Kidney glomerular epithelial cell (primary cell): ENCODE measurements at places on chromosomes 6 and 20.

DNA sequence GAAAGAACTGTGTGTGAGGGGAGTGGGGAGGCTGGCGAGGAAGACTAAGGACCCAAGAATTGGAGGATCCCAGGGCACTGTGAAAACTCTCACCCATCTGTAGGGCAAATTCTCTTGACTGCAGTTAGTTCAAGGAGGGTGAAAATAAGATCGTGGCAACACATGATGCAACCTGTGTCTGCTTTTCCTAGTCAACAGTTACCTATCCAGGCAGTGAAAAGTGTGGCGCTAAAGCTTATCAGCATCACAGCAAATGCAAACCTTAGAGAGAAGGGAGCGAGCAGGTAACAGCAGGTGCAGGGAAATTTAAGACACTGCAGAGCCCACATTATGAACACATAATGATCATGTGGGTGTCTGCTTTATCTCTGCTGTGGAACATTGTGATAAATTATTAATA lies 97.7 kb upstream of the SGK1 start:
- no peak for DNase-seq

DNA sequence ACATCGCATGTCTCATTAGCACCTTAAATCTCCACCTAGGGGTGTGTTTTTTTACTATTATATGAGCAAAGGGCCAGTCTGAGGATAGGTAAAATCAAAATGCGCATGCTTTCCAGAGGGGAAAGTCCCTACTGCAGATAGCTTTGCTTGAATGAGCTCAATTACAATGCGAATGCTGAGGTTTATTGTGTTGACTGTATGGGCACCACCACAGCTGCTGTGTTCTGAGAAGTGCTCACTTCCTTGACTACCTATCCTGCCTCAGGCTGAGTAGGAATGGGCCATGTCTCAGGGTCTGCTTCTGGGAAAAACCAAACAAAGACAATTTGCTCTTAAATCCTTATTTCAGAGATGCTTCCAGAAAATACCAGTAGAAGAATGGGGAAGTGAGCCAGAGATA lies 36.6 kb downstream of the MOCS1 start:
- peak; percentile 38 for DNase-seq

DNA sequence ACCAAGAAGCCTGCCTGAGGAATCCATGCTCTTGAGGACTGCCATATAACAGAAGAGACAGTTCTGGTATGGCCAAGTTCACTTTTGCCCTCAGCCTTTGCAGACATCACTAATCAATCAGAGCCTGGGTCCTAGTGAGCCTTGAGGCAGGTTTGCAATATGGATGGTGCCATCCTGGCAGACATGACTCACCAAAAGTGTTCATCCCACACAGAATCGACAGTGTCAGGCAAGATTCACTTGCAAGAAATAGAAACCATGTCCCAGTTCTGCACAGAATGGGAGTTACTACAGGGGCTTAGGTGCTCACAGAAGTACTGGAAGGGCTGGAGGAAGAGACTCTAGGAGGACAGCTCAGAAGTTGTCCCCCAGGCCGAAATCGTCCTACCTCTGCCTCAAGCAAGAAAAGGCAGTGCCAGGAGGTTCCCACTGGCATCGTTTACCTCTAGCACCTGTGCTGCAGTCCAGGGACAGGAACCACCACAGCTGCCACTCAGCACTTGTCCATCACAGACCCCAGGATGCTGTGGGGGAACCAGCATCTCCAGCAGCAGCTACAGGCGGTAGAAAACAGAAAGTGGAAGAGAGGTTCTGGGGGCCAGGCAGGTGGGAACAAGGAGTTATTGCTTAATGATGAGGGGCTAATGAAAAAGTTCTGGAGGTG lies 42.6 kb upstream of the PHACTR3 start:
- DNase-seq: no peak

DNA sequence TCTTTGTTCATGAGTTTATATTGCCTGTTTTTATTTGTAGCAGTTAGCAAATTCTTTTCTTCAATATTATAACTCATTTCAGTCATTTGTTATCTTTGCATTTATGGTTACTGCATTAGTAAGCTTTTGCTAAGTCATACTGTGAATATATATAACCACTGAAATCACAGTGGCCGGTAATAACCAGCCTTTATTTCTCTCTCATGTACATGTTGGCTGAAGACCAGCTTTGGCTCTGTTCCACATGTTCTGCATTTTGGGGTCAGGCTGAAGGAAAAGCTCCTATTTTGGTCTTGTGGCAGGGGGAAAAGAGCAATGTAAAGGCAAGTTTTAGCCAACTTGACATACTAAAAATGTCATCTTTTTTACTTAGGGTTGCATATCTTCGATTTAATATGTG lies 276.3 kb downstream of the BCKDHB start:
- DNase-seq: no peak

GRCh38 chr20:63449025-63449424 lies 23.4 kb downstream of the KCNQ2 start:
- DNase-seq: no peak

- DNase-seq: no peak
These were observed 358.9 kb upstream of the SASH1 start for GRCh38 chr6:147983581-147984366.

DNA sequence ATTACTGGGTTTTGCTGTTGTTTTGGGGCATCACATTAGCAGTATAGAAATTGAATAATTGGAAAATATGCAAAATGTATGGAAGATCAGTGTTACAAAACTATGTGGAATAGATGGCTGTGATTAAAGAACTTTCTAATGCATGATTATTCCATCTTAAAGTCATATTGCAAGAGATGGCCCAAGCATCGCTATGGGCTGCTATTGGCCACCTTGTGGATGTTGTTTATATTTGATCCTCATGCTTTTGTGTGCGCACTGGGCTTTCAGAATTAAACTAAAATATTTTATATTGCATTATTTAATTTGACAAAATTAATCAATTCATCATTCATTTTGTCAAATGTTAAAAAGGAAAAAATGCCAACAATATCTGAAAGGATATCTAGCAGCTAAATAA lies 16.1 kb upstream of the HMGN3 start:
- no peak for DNase-seq

DNA sequence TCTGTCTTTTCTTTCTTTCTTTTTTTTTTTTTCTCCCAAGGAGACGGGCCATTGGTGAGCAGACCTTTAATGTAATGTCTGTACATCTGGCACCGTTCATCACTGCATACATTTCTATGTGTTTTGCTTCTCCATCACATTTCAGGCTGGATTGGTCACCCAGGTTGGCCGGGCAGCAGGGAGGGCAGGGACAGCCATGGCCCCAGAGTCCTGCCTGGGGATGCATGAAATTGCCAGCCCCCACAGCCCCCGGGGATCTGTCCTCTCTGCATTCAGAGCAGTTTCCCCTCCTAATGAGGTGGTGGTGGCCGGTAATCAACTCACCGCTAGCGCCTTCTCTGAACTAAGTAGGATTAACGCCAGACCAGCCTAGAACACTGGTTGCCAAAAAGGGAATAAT lies 50.4 kb downstream of the APCDD1L start:
- DNase-seq: no peak

- no peak for DNase-seq
These were observed 55.1 kb downstream of the KIZ start for GRCh38 chr20:21181028-21181427.

GRCh38 chr6:167699141-167699931 lies 127.4 kb upstream of the AFDN start:
- DNase-seq: no peak

GRCh38 chr6:2007165-2007564 lies 238.2 kb downstream of the GMDS start:
- no peak for DNase-seq

DNA sequence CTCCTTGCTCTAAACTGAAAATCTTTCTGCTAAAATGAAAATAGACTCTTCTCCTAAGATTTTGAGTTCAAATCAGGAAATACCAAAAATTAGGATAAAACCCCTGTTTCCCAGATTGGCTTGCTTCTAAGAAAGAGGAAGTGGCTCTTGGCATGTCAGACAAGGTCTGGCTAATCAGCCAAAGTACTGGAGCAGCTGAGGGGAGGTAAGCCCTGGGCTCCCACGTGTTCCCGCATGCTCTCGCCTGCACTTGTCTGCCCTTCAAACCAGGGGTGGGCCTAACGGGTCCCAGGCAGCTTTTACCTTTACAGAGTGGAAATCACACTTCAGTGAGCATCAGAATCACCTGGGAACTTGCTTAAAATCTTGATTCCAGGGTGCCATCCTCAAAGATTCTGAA lies 43.2 kb upstream of the GABRR1 start:
- DNase-seq: no peak

GRCh38 chr6:83974409-83975050 lies 59.0 kb upstream of the MRAP2 start:
- no peak for DNase-seq

- DNase-seq: no peak
These were observed 215.9 kb downstream of the SLC24A3 start for GRCh38 chr20:19428324-19428723.

GRCh38 chr20:44832724-44833123 lies 22.4 kb upstream of the RIMS4 start:
- DNase-seq: peak; percentile 3

GRCh38 chr6:7473805-7474719 lies 67.4 kb upstream of the DSP start:
- DNase-seq: no peak

DNA sequence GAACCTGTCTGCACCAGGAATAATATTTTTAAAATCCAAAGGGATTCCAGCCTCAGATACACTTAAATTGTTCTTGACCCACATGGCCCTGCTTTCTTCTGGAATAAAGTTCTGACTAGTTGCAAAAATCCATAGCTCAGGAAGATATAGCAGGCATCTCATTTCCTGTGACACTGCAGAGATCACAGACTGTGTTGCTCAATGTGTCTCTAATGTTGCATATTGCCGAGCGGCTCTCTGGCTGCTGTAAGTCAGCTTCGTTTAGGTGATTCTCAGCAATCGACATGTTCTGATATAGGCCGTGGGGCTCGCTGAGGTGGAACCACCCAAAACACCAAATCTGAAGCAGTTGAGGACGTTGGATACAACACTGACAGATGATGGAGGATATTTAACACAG lies 498.3 kb upstream of the AGPAT4 start:
- no peak for DNase-seq

- DNase-seq: no peak
These were observed 977.7 kb upstream of the SLC35B3 start for GRCh38 chr6:9412951-9413559.
